Tongue (tissue), 3 donors: ENCODE measurements at places on chromosomes 5 and 9. TPM values are rescaled to one million over a fixed set of nuclear protein-coding genes. Genes with fewer than 3 reads are reported as not detected.

DNA sequence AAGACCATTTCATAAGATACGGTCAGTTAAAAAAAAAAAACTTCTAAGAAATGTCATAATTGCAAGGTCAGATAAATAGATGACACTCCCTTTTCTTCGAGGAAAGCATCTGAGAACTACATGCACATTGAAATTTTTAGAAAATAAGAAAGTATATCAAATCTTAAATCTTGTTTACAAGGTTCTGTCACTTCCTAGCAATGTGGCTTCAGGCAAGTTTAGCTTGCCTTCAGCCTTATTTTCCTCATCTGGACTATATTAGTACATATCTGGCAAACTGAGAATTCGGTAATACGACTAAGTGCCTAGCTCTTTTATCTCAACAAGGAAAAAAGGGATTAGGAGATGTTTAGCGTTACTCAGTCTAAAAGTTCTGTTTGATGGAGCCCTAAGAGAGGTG lies 32.5 kb upstream of the OR2K2 start:
- no peak for DNase-seq

DNA sequence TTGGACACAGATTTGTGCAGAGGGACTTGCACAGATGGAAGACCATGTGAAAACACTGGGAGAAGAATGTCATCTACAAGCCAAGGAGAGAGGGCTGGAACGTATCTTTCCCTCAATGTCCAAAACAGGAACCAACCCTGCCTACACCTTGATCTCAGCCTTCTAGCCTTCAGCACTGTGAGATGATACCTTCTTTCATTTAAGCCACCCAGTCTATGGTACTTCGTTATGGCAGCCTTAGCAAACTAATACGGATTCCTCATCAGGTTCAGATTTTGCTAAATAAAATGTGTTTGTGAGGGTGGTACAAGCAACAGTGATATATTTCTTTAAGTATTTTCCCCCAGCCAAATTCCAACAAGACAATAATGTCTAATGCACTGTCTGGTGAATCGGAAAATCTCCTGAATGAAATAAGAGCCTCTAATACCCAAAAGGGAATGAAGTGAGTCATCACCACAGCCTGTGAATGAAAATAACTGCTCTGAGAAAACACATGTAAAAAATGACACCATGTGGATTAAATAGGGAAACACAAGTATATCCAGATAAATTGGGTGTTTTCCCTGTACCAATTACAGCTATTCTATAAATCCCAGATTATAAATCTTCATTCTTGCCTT lies 182.8 kb upstream of the TARS1 start:
- peak; percentile 66 for DNase-seq

DNA sequence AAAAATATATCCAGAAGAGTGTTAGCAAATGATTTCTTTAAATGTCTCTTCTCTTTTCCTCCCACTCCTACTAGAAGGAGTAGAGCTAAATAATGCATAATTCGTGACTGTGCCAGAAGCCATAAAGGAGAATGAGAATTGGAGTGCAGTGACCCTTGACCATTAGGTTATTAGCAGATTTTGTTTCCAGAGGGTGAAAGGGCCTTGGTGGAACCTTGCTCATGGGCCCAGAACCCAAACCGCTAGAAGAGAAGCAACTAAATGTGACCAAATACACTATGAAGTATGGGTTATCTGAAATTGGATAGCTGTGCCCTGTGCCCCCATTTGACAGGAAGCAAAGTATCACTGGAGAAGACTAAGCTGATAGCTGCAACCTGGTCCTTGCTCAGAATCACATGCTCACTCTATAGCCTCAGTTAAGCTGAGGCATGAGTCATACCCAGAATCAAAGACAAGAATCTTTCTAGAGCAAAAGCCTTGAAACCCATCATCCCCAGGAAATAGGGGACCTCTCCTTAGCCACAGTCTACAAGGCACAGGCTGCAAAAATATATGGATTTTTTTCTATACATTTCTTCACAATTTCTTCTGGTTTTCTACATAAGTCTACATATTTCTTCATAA lies 36.3 kb downstream of the CAPSL start:
- no peak for DNase-seq

DNA sequence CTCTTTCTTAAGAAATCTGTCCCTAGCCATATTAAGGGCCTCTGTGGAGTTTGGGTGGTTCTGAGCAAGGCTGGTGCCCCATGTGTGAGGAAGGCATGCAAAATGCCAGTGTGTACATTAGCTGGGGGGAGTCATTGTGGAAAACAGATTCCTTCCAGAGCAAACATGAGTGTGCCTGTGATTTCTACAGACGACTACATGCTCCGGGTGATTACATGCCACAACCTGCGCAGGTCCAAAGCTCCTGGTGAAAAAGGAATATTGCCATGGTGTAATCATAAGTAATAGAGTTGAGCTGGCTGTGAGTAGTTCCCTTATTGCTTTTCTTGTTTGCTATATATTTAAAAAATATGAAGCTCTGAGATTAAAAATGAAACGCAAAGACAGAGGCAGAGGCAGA lies 102.1 kb downstream of the ACER2 start:
- DNase-seq, result no peak

GRCh38 chr5:141040771-141041426 lies 10.3 kb upstream of the PCDHB1 start:
- DNase-seq, result peak; percentile 95

DNA sequence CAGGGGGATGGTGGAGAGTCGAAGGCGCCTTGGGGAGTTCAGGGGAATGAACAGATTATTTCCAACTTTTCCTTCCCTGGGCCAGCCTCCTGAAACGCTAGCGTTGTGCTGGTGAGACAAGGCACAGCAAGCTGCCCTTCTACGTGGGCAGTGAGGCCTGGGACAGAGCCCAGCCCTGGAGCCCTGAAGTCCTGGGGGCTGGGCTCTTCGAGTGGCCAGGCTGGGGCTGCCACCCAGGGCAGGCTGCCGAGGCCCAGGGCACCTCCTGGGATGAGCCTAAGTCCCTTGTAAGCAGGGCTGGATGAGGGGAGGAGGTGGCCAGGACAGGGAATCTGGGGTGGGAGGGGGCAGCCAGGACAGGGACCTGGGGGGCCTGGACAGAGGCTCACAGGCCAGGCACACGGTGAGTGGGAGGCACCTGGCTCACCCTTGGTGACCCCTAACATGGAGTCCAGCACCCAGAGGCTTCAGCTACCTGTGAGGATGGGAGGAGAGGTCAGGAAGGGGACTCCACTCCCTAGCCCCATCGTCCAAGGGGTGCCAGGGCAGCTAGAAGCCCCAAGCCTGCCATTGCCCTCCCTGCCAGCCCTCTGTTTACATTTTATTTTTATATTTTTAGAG lies 1.3 kb upstream of the LCN12 start:
- DNase-seq, result no peak

The GPBP1 gene
- 115 TPM for total RNA-seq

The LCN15 gene
- not detected for total RNA-seq

The NAA35 gene
- total RNA-seq, result 32.3 TPM

The LHX2 gene
- total RNA-seq, result 4.2 TPM

The PDGFRB gene
- 129 TPM for total RNA-seq

The MYMK gene
- total RNA-seq, result 18.3 TPM

The TMEM203 gene
- total RNA-seq, result 38.3 TPM
